ENCODE measurements at places on chromosomes 2 and 18.

DNA sequence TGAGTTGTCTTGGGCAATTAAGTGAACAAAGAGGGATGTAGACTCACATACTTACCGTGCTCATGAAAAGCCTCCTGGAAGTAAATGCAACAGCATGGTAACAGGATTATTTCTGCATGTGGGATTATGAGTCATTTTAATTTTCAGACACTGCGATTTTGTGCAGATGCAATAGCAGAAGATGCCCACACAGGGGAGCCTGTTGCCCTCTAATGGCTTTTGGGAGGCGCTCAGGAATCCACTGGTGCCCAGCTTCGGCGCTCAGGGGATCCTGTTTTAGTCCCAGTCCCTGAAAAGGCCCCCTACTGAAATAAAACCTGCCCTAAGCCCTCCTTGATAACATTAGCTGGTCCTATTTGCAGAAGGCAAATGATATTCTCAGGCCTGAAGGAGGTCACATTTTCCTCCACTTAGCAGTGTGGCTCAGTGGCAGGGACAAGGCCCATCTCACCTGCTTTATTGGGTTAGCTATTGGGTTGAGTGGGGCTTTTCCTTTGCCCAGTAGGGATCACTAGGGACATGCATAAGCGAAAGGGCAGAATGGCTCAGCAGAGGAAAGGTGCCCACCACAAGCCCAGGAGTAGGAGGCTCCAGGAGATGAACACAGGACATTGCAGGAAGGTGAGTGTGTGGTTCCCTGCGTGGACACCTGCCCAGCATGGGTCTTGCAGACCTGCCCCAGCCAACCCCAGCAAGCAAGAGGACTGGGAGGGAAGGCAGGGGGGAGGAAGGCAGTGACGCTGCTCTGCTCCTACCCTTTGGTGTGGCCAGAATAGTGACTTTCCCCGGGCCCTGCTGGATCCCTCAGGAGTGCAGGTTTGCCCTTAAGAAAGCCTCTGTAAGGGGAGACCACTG, 26.5 kb upstream of the KCNS3 start:
- peak; percentile 58 for DNase-seq

DNA sequence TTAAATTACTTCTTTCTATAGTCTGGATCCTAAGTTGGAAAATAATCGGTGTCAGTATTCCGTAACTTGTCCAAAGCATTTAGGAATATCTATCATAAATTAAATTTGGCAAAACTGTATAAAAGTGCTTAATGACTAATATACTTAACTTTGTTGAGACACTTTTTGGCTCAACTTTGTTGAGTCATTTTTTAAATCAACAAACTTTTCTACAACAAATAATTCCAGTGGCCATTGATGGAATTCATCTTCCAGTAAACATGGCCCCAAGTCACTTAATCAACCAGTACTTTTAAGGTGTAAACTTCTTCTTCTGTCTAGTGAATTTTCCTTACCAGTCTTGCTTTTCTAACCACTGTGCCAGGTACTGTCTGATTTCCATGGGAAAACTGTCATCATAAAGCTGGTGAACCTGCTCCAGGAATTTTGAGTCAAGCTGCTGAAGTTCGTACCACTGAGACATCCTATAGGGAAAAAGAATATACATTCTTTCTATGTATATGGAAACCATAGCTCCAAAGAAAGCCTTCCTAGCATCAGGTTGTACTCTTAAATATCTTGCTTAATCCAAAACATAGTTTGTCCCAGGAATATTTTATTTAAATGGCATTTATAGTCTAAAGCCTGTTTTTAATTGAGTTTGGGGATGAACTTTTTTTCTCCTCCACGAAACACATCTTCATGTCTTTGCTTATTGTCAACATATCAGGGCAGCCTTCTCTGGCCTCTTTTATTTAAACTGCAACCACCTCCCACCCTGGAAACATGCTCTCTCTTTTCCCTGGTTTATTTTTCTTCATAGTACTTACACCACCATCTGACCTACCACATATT, 4.2 kb downstream of the STAT1 start:
- DNase-seq: peak; percentile 27

DNA sequence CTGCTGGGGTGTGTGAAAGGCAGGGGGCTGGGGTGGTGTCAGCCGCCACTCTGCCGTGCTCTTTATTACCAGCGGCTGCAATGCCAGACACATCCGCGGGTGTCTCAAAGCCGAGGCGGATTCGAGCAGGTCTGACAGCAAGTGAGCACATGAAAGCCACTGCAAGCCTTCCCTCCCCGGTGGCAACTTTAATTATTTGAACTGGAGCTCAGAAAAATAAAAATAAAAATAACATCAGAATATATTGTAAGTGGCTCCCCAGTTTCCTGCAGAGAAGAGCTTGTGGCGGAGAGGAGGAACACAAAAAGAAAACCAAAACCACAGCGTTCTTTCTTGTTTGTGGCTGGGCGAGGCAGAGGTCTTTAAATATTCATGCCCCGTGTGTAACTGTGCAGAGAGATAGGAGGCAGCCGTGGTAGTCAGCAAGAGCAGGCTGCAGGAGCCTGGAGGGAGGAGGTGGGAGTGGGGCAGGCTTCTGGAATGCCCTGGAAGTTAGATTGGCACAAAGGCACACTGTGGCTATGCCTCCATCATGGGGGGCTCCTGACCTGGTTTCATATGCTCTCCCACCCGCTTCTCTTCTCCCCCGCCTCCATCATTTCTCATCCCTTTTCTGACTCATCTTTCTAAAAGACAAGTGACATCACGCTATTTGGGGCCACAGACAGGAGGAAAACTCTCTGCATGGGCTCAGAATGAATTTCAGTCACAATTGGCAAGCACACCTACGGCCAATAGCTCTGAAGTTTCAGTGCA, 199.8 kb downstream of the CLIP4 start:
- DNase-seq: peak; percentile 24

DNA sequence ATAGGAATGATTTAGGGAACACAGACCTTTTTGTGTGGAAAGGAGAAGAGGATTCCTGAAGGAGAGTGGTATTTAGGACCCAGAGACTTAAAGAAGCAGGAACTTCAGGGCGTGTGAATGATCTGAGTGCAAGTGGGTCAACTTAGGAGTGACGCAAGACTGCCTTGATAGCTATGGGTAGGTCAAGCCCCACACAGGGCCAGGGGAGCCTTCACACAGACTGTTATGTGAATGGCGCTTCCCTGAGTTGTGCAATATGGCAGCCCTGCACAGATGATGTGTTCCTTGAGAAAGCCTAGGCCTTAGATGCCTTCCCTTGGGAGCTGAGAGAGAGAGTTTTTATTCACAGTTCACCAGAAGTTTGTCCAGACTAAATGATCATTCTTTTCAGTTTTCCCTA, 47.1 kb upstream of the IGFBP5 start:
- no peak for DNase-seq

Measured in SJSA1 (cell line).